ENCODE measurements at places on chromosomes 4 and X.

GRCh38 chr4:153481478-153481877 is 15.3 kb downstream of the TMEM131L start:
- DNase-seq = no peak

DNA sequence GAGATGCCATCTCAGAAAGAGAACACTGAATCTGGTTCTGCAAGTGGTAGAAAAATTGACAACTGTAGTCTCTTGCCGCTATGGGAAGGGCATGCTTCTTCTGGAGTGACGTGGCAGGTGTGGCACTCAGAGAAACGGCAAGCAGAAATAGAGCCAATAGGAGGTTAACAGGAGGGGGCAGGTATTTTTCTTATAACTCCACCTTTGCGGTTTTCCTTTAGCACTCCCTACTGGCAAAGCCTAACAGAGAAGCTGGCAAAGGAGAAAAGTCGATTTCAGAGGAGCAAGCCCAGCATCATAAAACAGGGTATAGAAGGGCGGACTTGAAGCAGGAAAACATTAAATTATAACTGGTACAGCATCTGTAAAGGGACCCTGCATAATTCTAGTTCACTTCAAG is 1382.2 kb downstream of the PCDH18 start:
- no peak for DNase-seq

- peak; percentile 77 for DNase-seq
Measured at GRCh38 chr4:47122592-47123291, 91.4 kb downstream of the GABRB1 start.

DNA sequence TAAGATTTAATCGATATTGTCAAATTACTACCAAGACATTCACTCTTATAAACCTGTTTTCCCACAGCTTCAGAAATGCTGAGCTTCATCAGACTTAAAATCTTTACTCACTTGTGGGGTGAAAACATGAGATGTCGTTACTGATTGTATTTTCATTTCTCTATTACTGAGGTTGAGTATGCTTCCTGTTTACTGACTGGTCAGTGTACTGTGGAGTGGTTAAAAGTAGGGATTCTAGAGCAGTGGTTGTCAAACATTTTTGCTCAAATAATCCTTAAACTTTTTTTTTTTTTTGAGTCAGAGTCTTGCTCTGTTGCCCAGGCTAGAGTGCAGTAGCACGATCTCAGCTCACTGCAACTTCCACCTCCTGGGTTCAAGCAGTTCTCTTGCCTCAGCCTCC is 50.3 kb downstream of the NSUN7 start:
- DNase-seq = no peak

GRCh38 chr4:3481783-3482393 is 18.8 kb downstream of the DOK7 start:
- no peak for DNase-seq

- DNase-seq = peak; percentile 29
Measured at GRCh38 chr4:133555671-133556070, 406.6 kb downstream of the PCDH10 start.

- peak; percentile 60 for DNase-seq
Measured at GRCh38 chr4:76087007-76087769, 12.7 kb downstream of the ART3 start.

GRCh38 chr4:88816360-88816759 is 118.7 kb upstream of the NAP1L5 start:
- no peak for DNase-seq

- DNase-seq = peak; percentile 63
Measured at GRCh38 chr4:57109847-57110639, at the start of gene IGFBP7. Gene IGFBP7, minus strand, starts transcription at chr4:57110385. Its CDS starts 34 bp downstream, at chr4:57110351.

DNA sequence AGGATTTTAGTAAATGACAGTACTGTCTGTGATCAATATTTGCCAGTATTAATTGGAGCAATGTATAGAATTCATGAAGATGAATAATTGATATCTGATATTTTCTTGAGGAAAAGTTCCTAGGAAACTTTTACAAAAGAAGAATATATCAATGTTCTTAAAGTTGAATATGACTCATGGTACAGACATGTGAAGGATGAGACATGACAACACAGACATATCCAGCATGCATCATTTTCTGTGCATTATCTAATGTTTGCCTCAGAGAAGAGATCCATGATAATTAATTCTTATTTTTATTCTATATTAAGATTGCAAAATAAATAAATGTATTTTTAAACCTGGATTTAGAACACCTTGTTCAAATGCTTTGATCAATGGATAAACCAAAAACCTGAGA is 452.9 kb upstream of the EPHA5 start:
- DNase-seq = peak; percentile 33

DNA sequence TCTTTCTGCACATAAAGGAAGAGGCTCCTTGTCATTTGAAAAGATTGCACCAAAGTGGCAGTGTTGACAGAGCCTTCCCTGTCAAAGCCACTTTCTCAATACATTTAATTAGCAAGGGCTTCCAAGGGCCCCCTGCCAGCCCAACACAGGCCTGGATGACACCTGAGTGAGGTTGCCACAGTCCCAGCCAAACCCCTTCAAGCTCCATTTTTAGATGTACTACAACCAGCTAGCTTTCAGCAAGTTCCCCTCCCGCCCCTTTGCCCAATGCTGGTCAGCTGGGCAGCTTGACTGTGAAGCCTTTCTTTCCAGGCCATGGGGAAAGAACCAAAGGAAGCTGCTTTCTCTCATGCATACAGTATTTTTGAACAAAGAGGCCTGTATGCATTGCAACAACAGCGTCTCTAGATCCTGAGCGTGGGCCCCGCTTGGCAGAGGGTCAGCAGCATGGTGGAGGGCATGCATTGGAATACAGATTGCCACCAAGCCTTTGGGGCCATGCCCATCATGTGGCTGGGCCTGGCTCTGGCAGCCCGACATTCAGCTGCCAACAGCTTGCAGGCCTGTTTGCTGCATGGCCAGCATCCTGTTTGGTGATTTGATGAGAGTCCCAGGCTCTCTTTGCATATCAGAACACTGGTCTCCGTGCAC is 261.1 kb upstream of the GATB start:
- no peak for DNase-seq

DNA sequence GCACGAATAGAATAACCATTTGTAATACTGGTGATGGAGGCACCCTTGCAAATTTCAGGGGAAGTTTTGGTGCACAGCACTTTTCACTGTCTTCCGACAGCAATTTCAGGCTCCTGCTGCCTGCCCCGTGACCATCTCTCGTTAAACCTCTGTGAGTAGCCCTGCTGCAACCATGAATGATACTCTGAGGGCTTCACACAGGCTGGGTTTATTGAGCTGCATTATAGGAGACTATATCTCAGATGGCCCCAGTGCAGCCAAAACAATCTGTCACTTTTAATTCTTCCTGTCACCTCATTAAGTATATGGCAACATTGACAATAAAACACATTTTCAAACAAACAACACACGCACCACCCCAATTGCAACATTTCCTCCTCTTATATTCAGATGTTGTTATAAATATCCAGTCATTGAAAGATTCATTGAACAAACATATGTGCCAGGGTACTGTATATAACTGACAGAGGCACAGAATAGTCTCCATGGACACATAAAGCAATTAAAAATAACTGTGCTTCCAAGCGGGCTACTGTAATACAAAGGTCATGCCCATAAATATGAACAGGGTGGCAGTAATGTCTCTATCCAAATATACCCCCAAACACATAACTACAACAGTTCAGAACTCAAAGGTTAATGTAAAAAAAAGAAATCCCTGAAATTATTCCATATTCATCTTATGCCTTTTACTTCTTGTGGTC is 477.0 kb downstream of the GBA3 start:
- DNase-seq = no peak

DNA sequence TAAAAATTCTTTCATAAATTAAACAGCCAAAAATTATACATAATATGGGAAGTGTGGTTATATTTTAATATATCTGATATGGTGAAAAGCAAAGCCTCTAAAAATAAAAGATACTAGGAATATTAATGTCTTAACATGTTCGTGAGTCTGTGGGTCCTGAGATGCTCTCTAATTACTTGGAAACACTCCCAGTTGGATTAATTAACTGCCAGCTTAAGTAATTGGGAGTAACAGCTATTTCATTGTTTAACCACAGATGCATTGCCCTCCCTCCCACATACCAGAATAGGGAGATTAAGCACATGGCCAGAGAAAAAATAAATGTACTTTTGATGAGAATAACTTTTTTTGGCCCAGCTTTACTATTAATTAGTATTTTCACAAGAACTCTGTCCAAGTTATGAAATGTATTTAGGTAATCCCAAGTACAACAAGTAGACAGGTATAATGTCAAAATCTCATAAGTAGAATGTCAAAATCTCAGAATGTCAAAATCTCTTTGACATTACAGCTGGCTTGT is 79.7 kb downstream of the BTC start:
- DNase-seq = no peak

DNA sequence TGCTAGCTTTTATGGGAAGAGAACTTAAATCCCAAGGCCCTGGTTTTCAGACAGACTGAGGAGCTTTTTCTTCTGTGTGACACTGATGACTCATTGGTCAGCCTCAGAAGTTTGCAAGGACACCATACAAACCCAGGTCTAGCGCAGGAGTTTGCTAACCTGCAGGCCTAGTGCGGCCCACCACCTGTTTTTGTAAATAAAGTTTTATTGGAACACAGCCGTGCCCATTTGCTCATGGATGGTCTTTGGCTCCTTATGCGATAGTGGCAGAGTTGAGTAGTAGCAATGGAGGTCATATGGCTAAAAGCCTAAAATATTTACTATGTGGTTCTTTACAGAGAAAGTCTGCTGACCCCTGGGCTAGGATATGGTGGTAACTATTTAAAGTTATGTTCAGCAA is 98.3 kb downstream of the STOX2 start:
- no peak for DNase-seq

All from EL (cell line).